ENCODE measurements at places on chromosomes 16 and 17.

GRCh38 chr17:9244066-9245052 lies 223.0 kb downstream of the NTN1 start:
- H3K27ac ChIP-seq, result no peak overlapping the region
- H3K36me3 ChIP-seq, result no peaks in the 10 kb centered on the region
- no peak overlapping the region for H3K4me3 ChIP-seq
- no peaks in the 10 kb centered on the region for H3K27me3 ChIP-seq
- DNase-seq, result no peak
- H3K4me1 ChIP-seq, result peaks cover 2% of the 10 kb centered on the region

DNA sequence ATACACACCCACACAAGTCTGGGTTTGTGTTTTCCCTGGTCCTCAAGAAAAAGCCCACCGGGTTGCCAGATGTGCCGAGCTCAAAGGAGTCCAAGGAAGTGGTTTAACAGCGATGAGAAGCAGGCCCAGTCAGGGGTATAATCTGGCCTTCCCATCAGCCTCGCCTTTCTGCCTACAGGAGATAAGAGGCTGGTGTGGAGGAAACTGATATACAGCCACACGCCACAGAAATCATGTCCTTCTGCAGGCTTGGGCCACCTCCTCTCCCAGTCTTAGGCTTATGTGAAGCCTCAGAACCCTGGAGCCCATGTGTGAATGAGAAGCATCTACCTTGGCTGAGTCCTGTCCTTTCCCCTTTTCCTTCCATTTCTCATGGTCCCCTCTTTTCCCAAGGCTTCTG lies 43.6 kb upstream of the MMP2 start:
- H3K4me1 ChIP-seq, result no peaks in the 10 kb centered on the region
- H3K36me3 ChIP-seq, result no peaks in the 10 kb centered on the region
- H3K27ac ChIP-seq, result no peak overlapping the region
- H3K4me3 ChIP-seq, result no peak overlapping the region
- DNase-seq, result no peak
- H3K27me3 ChIP-seq, result no peaks in the 10 kb centered on the region

GRCh38 chr17:73482251-73482716 lies 162.0 kb downstream of the SDK2 start:
- H3K36me3 ChIP-seq, result no peaks in the 10 kb centered on the region
- H3K4me3 ChIP-seq, result no peak overlapping the region
- no peak overlapping the region for H3K27ac ChIP-seq
- no peak for DNase-seq

DNA sequence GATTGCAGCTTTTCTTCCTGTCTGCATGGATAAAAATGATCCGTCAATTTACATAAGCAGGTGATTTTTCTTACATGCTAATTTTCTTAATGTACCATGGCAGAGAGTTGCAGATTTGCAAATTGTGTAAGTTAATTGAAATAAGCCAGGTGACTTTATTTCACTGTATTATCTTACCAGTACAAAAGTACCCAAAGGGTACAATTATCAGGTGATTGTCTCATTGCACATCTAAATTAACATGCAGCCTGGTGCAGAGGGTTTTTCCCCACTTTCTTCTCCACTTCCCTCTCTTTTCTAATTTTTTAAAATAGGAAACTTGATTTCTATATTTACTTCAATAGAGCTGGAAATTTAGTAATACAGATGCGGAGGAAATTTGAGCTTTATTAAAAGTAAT lies 11.2 kb downstream of the NLK start:
- H3K27ac ChIP-seq, result no peak overlapping the region
- no peaks in the 10 kb centered on the region for H3K36me3 ChIP-seq
- H3K4me3 ChIP-seq, result no peak overlapping the region
- DNase-seq, result no peak
- H3K4me1 ChIP-seq, result no peaks in the 10 kb centered on the region

GRCh38 chr16:88448461-88449266 lies 4.4 kb upstream of the ZFPM1 start:
- H3K4me3 ChIP-seq, result no peak overlapping the region
- no peak overlapping the region for H3K27ac ChIP-seq
- peaks cover 10% of the 10 kb centered on the region for H3K4me1 ChIP-seq
- H3K27me3 ChIP-seq, result no peaks in the 10 kb centered on the region
- H3K36me3 ChIP-seq, result no peaks in the 10 kb centered on the region

Measured in naive thymus-derived CD4-positive, alpha-beta T cell (primary cell).